ENCODE measurements at places on chromosomes 12 and 14.

GRCh38 chr12:90897986-90898385, 57.0 kb downstream of the CCER1 start:
- no peak for DNase-seq

GRCh38 chr12:31325524-31325875, 450 bp downstream of the SINHCAF start:
- DNase-seq: no peak

DNA sequence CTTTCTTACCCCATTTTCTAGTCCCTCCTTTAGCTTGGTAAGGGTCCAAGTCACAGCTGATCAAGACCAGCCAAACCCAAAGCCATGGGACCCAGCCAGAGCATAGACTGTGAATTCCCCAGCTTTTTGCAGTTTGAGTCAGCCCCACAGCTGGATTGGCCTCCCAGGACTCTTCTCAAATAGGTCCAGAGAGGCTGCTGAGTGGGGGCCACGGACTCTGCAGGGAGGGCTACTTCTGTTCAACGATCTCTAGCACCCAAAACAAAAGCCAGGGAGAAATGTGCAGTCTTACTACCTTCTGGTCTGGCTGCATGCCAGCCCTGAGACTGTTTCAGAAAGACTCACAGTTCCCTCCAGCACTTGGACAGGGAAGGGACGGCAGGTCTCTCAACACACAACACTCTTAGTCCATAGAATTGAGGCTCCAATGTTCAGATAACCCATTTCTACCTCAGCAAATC, 1.6 kb downstream of the VDR start:
- peak; percentile 25 for DNase-seq

- no peak for DNase-seq
Observed at GRCh38 chr14:50622978-50623377, 45.1 kb downstream of the SAV1 start.

- no peak for DNase-seq
Observed at GRCh38 chr12:92505254-92506231, 197.2 kb upstream of the PLEKHG7 start.

DNA sequence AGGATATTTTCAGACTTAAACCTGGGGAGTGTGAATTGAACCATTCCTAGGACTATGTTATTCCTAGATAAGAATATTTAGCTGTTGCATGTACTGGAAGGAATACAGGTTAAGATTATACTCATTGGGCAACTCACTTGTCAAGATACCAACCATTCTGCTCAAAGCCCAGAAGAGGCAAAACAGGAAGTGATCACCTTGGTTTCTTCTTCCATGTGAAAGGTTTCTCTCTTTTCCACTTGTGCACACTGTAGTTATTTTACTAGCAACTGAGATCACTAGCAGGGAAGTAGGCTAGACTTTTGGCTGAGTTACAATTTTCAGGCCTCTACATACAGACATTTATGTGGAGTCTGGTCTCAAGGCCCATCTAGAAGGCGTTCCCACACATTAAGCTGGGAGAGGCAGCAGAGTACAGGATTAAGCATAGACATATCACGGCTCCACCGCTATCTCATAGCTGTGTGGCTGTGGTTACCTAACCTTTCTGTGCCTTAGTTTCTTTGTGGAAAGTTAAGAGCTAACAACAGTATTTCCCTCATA, 83.9 kb upstream of the FERMT2 start:
- DNase-seq: no peak

DNA sequence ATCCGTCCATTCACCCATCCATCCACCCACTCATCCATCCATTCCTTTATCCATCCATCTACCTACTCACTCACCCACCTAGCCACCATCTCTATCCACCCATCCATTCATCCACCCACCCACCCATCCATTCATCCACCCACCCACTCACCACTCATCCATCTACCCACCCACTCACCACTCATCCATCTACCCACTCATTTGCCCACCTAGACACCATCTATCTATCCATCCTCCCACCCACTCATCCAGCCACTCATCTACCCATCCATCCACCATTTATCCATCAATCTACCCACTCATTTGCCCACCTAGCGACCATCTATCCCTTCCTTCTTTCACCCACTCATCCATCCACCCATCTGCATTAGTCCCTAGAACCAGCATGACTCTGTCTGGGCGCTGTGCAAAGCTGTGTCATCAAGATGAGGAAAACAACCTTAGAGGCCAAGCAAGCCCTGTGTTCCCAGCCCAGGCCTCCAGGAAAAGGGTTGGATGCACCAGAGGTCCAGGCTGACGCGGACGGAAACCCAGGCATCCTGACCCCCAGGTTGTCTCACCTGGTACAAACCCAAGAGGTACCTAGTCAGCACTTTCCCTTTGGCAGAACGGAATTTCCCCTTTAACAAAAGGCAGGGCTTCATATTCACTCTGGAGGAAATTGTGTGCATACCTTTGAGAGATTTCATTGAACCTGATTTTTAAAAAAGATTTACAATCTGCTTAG, 73.7 kb downstream of the NOC4L start:
- no peak for DNase-seq

DNA sequence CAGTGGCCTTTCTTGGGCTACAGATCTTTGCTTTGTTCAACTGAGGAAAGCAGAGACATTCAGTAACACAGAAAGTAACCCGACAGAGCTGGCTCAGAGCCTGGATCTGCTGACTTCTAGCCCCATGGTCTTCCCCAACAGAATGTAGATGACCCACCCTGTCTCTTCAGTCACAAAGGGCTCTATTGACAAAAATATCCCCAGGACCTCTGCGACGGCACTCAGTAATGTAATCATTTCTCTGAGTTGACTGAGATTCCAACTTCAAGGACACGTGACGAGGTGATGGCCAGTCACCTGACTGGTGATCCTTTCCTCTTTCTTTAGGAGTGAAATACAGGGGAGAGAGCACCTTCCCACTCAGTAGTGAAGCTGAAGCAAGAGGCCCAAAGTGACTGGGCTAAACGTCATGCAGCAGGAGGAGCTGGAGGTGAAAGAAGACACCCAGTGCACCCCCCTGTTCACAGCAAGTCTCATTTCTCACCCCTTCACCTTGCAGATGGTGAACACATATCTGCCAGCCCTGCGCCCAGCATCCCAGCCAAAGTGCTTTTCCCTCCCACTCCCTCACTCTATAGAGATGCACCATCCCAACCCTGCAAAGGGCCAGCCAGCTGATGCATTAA, 179.2 kb upstream of the EGLN3 start:
- no peak for DNase-seq

DNA sequence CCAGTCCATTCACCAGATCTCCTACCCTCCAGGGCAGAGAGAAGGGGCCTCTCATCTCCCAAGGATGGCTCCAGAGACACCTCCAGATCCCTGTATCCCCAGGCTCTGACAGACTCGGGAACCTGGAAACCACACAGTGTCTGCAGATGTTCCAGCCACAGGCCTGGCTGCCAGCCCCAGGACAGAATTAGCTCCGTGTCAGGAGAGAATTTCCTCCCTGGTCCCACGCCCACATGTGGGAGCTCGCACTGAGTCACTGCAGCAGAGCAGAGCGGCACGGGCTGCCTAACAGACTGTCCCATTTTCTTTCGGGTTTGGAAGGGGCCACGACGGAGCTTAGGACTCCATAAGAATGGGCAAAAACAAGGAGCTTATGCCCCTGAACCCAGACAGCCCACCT, 33.6 kb downstream of the CMKLR1 start:
- DNase-seq: peak; percentile 29

DNA sequence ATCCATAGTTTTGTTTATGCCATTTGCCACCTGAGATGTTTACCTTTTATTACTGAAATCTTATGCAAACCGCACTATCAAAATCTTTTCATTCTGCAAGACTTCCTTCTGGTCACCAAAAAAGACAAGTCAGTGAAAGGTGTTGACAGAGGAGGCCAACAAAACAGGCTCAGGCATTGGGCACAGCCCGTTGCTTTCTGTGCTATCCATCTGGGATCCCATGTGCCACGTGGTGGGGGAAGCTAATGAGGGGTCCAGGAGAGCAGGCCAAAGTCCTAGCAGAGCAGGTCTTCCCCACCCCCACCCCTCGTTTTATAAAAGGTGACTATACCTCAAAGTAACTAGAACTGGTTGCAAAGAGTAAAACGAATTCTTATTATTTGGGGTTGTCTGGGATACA, 1.2 kb downstream of the ALDH1L2 start:
- no peak for DNase-seq

- no peak for DNase-seq
Observed at GRCh38 chr12:128026696-128027574, 240.0 kb upstream of the TMEM132C start.

- DNase-seq: peak; percentile 27
Observed at GRCh38 chr14:31294746-31295405, 87.3 kb upstream of the HECTD1 start.

- no peak for DNase-seq
Observed at GRCh38 chr12:24681570-24681969, 267.3 kb downstream of the BCAT1 start.

DNA sequence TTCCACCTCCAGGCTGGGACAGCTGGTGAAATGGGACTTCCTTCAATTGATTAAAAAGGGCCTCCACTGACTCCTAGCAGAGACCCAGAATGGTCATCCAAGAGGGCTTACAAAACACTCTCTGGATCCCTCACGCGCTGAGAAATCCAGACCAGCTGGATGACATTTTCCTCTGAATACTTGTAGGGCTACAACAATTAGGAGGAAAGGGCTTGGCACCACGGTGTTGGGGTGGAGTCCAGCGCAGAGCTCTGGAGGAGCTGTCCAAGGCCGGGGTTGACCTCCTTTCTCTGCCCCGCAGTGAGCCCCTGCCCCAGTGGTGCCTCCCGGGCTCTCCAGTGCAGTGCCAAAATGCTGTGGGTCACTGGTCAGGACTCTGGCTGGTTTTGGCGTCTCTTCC, 189.0 kb upstream of the CCND2 start:
- DNase-seq: no peak

DNA sequence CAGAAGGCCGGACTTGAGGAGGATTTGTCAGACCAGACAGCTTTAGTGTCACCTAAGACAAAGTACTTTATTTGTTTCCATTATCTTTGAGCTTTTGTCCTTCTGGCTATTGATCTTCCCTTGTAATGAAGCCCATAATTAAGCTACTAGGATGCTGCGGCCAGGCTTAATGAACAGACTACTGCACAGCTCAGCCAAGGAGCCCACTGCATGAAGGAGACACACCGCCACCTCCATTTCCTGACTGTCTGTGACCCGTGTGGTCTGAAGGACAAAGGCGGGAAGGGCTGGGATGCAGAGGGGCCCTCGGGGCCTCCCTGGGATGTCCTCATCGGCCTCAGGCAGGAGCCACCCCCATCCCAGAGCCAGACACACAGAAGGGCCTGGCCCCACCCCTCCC, 31.0 kb upstream of the GALNT9 start:
- no peak for DNase-seq

DNA sequence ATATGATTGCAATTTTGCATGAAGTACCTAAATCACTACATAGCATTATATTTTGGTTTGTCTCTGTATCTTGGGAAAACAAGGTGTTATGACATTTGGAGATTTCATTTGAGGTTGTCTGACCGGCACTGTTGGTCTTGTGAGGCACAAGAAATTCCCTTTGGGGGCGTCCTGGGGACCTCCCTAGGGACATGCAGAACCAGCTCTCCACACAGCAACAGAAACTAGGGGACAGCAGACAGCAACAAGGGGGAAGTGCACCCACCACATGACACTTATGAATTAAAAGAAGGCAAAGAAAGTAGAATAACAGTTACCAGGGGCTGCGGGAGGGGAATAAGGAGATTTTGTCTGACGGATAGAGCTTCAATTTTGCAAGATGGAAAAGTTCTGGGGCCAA, 14.4 kb downstream of the DDX54 start:
- no peak for DNase-seq

GRCh38 chr12:49665384-49665783, 41.8 kb downstream of the FMNL3 start:
- DNase-seq: no peak

DNA sequence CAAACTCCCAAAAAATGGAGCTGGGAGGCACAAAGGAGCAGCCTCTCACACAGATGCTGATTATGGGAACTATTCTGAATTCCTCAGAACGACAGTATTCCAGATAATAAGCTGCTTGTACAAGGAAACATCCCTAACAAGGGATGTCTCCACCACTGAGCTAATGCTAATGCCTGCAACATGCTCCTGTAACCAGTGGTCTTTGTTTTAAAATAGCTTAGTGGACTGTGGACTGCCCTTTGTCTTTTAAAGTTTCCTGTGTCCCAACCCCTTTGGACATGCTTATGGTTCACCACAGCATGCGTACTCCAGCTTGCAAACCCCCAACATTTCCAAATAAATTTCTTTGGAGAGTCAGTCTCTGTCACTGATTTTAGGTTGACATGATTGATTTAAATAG, 16.4 kb upstream of the PITPNM2 start:
- no peak for DNase-seq

DNA sequence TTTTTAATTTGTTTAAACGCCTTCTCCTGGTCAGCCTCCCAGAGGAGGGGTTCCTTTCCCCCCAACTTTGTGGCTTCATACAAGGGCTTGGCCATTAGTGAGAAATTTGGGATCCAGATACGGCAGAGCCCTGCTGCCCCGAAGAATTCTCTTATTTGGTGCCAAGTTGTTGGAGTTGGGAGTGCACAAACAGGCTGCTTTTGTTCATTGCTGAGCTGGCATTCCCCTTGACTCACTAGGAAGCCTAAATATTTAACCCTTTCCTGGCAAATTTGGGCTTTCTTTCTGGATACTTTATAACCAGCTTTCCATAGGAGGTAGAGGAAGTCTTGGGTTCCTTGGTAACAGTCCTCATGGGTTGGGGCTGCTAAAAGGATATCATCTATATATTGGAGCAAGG, 10.3 kb upstream of the ADAM21 start:
- DNase-seq: no peak

GRCh38 chr12:30144777-30145683, 361.3 kb upstream of the TMTC1 start:
- no peak for DNase-seq

DNA sequence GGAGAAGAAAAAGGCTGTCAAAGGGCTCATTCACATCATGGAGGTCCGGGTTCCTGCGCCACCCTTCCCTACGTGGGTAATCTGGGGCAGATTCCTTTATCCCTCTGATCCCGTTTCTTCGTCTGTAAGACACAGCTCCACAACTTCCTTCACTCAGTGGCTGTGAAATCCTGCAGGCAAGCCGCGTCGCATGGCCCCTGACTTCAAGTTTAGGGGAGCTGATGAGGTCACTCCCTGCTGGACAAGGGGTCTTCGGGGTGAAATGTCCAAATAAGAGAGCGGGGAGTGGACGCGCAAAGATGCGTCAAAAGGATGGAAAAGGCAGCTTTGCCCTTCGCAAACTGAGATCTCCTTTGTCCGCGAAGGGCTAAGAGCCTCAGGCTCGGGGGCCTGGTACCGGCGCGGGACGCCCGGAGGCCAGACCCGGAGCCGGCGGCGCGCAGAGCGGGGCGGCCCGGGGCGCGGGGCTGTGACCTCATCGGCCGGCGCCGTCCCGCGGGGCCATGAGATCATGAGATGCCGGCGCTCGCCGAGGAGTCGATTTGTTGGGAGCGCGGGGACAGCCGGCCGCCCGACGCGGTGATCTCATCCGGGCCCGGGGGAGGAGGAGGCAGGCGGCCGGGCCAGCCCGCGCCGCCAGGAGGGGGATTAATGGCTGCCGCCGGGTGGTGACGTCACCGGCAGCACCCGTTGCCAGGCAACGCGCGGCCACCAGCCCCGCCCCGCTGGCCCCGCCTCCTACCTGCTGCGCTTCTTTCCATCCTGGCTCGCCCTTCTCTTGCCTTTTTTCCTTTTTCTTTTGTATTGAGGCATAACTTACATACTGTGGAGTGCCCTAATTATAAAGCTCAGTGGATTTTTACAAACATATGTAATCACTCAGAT, 62.1 kb downstream of the HRK start:
- DNase-seq: peak; percentile 91

- DNase-seq: no peak
Observed at GRCh38 chr14:74015963-74016362, 3.1 kb downstream of the ENTPD5 start.
